ENCODE measurements at places on chromosomes 1 and 21.

GRCh38 chr1:36516372-36517010, 33.8 kb upstream of the CSF3R start:
- peak; percentile 14 for DNase-seq

- DNase-seq, result no peak
Measured at GRCh38 chr1:89904219-89904980, 83.6 kb downstream of the LRRC8D start.

- DNase-seq, result no peak
Measured at GRCh38 chr1:229217716-229218115, 53.2 kb upstream of the RAB4A start.

DNA sequence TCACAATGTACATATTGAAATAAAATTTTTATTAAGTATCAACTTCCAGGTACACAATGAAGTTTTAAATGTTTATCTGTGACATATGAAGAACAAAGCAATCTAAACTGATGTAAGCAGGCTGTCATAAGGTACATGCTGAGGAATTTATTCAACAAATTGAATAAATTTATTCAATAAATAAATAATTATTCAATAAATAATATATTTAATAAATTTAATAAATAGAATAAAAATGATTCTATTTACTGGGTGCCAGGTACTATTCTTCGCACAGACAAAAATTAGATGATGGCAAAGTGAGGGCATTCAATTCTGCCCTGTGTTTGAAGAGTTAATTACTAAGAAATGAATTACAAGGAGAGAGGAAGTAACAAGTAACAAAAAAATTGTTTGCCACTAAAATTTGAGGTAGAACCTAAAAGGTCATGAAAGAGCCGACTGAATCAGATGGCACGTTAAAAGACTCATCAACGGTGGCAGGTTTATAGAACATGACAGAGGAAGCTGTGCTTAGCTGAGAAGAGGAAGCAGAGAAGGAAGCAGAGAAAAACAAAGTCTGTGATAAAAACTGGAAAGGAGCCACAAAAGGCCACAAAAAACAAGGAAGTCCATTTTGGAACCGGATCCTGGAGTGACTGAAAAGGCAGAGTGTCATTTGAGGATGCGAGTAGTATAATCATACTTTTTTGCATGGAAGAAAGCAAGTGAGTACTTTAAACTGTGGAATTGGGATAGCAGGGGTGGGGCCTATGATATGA, 2.2 kb upstream of the USP24 start:
- DNase-seq, result no peak

DNA sequence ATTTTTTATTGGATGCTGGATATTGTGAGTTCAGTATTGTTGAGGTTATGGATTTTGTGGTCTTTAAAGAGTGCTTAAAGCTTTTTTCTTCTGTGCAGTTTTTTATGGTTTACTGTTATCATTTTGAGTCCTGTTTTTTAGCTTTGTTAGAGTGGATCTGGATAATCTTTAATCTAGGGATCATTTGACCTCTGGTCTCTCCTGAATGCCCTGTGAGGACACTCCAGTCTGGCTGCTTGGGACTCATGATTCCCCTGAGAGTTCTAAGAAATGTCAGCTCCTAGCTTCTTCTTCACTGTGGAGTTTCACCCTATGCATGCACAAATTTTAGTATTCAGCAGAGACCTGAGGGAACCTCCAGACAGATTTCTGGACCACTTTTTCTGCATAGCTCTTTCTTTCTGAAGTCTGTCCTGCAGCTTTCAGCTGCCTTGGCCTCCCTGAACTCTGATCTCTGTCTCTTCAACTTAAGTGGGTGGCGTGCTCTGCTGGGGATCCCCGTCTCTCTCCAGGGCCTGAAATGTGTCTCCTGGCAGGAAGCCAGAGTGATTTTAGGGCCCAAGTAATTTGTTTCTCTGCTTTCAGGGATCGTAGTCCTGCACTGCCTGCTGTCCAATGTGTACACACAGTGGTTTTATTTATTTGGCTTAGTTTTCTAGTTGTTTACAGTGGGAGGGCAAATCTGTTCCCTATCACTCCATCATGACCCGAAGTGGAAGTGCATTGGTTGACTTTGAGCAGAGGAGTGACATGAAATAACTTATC, 14.7 kb downstream of the PEX14 start:
- DNase-seq, result no peak

- DNase-seq, result no peak
Measured at GRCh38 chr1:235573880-235574279, 69.6 kb upstream of the B3GALNT2 start.

DNA sequence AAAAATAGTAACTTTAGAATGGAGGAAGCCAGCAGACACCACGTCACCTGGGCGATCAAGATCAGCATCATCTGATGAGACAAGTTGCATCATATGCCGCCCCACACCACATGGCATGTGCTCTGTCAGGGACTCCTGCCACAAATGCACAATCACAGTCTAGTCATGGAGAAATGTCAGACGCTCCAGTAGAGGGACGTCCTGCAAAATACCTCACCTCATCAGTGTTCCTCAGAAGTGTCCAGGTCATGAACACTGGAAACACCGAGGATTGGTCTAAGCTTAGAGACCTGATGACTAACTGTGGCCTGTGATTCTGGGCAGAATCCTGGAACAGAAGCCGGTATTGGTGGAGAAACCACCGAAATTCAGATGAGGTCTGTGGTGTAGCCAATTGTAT, 14.3 kb downstream of the ADARB1 start:
- no peak for DNase-seq

GRCh38 chr1:28801461-28801860, 10.5 kb upstream of the OPRD1 start:
- DNase-seq, result no peak

GRCh38 chr1:63595435-63595834, 2.2 kb downstream of the PGM1 start:
- no peak for DNase-seq

DNA sequence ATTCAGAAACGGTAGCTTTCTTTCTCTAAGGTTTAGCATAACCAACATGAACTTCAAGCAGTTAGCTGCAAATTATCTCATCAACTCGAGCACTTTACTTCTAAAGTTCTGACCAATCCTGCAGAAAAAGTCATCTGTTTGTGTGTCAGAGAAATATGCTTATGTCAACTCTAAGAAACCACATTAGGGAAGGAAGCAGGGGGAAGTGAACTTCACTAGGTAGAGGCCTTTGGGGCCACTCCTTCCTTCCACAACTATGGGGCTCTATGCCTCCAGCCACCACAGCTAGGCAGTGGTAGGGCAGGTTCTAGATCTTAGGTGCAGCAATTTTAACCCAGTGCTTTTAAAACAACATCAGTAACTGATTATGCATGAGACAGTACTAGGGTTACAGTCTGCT, 375.9 kb downstream of the DSCAM start:
- no peak for DNase-seq

- no peak for DNase-seq
Measured at GRCh38 chr1:75129660-75129982, 4.6 kb upstream of the LHX8 start.

DNA sequence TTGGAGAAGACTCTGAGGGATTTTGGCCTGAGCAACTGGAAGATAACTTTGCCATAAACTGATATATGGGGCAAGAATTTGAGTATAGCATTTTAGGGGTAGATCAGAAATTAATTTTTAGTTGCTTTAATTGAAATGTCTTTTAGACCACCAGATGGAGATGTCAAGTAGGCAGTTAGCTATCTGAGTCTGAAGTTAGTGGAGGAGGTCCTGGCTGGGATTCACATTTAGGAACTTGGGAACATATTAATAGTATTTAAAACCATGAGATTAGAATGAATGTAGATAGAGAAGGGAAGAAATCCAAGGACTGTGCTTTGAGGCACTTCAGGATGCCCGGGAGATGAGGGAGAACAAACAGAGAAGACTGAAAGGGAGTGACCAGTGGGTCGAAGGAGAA, 32.6 kb downstream of the SLC44A3 start:
- DNase-seq, result no peak

DNA sequence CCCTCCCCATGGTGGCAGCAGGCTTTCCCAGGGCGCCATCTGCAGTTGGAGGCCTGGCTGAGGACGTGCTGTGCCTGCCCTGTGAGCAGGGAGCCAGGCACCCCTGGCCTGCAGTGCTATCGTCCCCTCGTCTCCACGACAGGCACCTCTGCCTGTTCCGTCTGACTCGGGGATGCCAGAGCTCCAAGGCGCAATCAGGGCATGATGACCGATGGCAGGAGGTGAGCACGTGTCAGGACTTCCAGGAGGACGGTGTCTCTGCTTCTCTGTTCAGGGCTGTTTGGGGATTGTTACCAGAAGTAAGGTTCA, 125.2 kb downstream of the PCBP3 start:
- no peak for DNase-seq

- DNase-seq, result peak; percentile 46
Measured at GRCh38 chr1:198699167-198700015, 60.6 kb downstream of the PTPRC start.

DNA sequence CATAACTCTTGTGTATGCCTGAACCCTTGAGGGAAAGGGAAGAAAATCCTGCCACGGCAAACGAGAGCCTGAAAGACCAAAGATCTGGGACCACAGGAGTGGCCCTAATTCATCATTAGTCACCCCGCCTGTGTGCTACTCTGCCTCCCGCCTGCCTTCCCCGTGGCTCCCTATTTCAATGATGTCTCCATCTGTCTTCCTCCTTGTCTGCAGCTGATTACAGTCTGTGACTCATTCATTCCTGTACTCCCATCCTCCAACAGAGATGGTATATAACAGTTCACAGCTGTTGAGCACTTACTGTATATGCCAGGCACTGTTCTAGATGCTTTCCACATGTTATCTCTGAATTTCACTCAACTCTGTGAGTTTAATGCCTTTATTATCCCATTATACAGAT, 96.6 kb downstream of the SEC16B start:
- DNase-seq, result no peak

- no peak for DNase-seq
Measured at GRCh38 chr1:181531441-181531840, 48.1 kb downstream of the CACNA1E start.

DNA sequence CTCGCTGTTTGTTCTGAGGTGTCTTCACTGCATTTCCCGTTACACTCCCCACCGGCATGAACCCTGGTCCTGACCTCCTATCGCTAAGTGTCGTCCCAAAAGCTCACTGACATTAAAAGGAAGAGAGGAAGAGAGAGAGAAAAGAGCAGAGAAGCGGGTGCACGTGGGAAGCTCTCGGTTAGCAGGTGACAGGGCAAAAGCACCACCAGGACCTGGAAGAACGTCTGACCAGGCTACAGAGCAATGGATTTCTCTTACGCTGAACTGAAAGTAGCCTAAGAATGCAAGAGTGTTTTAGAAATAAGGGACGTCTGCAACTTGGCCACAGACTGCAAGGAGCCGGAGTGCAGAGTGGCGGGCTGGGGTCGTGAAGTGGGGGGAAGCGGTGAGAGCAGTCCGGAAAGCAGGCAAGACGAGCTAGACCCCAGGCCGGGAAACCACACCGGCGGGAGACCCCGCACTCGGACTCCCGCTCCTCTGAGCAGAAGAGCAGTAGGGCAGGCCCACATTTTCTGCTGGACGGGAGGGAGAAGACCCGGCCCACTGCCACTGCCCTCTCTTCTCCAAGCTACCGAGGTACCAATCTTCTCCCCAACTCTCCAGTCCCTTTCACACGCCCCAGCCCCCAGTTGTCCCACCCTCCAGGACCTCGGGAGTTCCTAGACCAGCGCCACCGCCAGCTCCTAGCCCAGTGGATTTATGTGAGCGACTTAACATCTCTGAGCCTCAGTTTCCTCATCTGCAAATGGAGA, 8.3 kb upstream of the MPZL1 start:
- no peak for DNase-seq

DNA sequence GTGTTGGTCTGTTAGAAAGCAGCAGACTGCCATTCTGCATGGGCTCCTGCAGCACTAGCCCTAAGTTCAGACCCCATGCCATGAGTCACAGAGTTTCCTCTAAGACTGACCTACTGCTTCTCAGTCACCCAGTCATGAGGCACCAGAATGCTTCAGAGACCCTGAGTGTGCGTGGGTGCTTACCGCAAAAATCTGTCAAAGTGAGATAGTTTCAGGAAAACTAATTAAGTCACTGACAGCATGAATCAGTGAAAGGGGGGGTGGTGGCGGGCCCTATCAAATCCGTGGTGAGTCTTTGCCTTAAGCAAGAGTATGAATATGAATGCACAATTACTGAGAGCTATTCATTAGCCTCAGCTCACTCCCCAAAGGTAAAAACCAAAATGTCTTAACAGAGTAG, 98.1 kb downstream of the KCTD3 start:
- no peak for DNase-seq

DNA sequence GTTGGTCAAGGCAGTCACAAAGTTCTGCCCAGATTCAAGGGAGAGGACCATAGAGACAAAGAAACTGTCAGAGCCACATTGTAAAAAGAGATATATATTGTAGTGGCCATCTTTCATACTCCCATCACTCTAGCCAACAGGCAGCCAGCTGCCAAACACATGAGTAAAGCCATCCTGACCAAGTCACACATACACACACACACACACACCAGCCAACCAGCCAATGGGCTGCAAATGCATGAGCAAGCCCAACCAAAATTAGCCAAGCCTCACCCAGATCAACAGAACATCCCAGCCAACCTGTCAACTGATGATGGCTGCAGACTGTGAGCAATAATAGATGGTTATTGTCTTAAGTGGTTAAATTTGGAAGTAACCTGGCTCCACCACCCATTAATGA, 120.7 kb downstream of the SEC16B start:
- DNase-seq, result no peak

GRCh38 chr1:32715901-32716311, 13.3 kb upstream of the SYNC start:
- no peak for DNase-seq

GRCh38 chr1:57615956-57616355, 192.1 kb upstream of the DAB1 start:
- no peak for DNase-seq

GRCh38 chr1:196063952-196064351, 544.3 kb downstream of the KCNT2 start:
- DNase-seq, result no peak

- DNase-seq, result no peak
Measured at GRCh38 chr1:94275083-94275482, 37.7 kb upstream of the ARHGAP29 start.

GRCh38 chr1:112325504-112325903, 70.5 kb upstream of the CTTNBP2NL start:
- no peak for DNase-seq

DNA sequence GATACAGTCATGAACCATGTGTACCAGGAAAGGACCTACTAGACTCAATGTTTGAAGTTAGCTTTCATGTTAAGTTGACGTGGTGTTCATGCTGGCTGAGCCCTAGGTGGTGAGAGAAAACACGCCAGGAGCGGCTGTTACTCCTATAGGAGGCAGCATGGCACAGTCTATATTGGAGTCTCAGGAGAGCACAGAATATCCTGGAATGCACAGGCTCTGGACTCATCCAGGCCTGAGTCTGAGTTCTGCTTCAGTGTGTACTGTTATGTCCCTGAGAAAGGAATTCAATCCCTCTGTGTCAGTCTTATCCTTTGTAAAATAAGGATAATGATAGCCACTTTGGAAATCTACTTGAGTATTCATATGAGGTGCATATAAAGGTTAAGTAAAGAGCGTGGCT, 41.2 kb downstream of the DPT start:
- no peak for DNase-seq

- no peak for DNase-seq
Measured at GRCh38 chr1:37997256-37998088, 7.7 kb upstream of the SF3A3 start.

DNA sequence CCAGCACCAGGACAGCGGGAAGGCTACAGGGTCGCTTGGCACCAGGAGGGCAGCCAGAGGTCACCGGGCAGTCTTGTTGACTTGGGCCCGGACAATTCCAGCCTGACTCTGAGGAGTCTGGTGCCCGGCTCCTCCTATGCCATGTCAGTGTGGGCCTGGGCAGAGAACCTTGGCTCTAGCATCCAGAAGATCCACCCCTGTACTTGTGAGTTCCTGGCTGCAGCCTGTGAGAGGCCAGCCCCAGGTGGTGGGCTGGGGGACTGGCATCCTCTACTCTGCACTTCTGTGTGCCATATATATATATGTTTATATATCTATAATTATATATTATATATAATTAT, 11.6 kb upstream of the PTPN7 start:
- no peak for DNase-seq

All from activated CD8-positive, alpha-beta memory T cell treated with anti-CD3 and anti-CD28 coated beads for 1 hour (primary cell).